Activated T-cell treated with anti-CD3 and anti-CD28 coated beads, Interleukin-2, amount 50 U/mL, for 72 hours (primary cell): ENCODE measurements at places on chromosomes 12 and 14. TPM values are rescaled to one million over a fixed set of nuclear protein-coding genes. Genes with fewer than 3 reads are reported as not detected.

- DNase-seq = no peak
- H3K4me1 ChIP-seq = no peaks in the 10 kb centered on the region
- H3K4me3 ChIP-seq = no peak overlapping the region
- no peaks in the 10 kb centered on the region for H3K36me3 ChIP-seq
- H3K27me3 ChIP-seq = peaks cover 61% of the 10 kb centered on the region
- no peak overlapping the region for H3K27ac ChIP-seq
These were observed 46.5 kb upstream of the GALNT9 start for GRCh38 chr12:132375747-132376463.

- peaks cover 41% of the 10 kb centered on the region for H3K4me1 ChIP-seq
- no peak overlapping the region for H3K27ac ChIP-seq
- no peaks in the 10 kb centered on the region for H3K27me3 ChIP-seq
- no peak for DNase-seq
- H3K36me3 ChIP-seq = peaks cover 2% of the 10 kb centered on the region
These were observed 46.6 kb downstream of the ATF7 start for GRCh38 chr12:53579545-53579955.

Gene TPH2
- not detected for total RNA-seq

Gene DCN
- not detected for total RNA-seq

DNA sequence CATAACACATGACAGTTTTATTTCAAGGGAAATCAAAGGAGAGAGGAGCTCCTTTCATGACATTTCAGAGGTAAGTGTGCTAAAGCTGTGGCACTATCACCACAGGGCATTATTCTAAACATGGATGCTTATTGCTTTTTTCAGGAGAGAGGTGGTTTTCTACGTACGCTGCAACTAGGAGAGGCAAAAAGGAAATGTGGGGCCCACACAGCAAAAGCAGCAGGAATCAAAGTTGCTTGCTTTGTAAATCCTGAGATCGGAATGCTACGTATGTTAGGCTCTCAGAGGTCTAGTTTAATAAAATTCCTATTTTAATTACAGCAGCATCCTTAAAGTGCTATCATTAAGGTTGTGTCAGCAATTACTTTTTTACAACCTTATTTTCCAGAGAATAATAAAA, 55.0 kb upstream of the GRIP1 start:
- no peaks in the 10 kb centered on the region for H3K36me3 ChIP-seq
- H3K4me1 ChIP-seq = peaks cover 11% of the 10 kb centered on the region
- H3K27me3 ChIP-seq = no peaks in the 10 kb centered on the region
- no peak overlapping the region for H3K4me3 ChIP-seq
- no peak for DNase-seq

DNA sequence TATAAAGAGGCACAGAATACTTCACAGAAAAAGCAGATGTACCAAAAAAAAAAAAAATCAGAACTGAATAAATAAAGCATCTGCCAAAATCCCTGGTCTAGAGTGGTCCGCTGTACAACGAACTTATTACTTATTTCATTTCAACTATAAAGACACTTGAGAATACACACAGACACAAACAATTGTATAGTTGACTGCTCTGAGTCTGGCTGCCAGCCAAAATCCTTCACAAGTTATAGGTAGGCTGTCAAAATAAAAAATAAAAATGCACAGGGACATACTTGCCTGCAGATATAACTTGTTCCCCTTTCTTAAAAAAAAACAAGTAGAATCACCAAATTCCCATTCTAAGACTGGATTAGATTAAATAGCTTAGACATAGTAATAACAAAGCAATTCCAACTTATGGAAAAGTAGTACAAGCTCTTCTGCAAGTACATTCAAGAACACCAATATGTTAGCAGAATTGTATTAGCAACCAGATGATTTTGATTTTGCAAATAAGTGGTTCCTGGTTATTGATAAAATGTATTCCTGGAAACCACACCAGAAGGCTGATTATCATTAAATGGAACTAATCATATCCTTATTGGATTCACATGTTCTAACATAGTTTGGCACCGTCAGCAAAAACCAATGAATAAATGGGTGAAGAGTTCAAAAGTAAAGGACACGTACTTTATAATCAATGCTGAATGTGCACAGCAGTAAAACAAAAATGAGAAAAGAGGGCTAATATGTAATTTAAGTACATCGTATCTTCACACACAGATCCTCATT, 248.5 kb downstream of the NELL2 start:
- H3K4me1 ChIP-seq = peaks cover 5% of the 10 kb centered on the region
- H3K36me3 ChIP-seq = no peaks in the 10 kb centered on the region
- H3K27me3 ChIP-seq = no peaks in the 10 kb centered on the region
- H3K27ac ChIP-seq = no peak overlapping the region

DNA sequence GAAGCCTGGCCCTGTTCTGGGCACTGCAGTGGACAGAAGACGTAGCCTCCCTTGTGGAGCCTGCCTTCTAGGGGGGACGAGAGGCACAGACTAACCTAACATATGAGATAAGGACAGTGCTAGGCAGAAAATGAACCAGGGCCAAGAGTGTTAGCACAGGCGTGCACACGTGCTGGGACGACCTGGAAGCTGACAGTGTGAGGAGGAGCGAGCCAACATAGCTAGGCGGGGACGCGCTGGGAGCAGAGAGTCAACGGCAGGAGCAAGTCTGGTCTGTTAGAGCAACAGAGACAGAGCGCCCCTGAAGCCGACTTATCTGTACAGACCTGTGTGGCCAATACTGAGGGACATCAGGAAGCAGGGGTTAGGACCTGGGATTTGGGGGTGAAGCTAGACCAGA, 8.0 kb downstream of the PXMP2 start:
- no peak for DNase-seq
- no peaks in the 10 kb centered on the region for H3K27me3 ChIP-seq
- H3K27ac ChIP-seq = no peak overlapping the region
- H3K4me3 ChIP-seq = no peak overlapping the region

Gene PELI2
- 11.7 TPM for total RNA-seq

GRCh38 chr12:50618864-50619609, 114.3 kb downstream of the DIP2B start:
- no peak overlapping the region for H3K4me3 ChIP-seq
- peaks cover 50% of the 10 kb centered on the region for H3K4me1 ChIP-seq
- peak overlapping the region; percentile 6 for H3K27ac ChIP-seq
- DNase-seq = no peak

DNA sequence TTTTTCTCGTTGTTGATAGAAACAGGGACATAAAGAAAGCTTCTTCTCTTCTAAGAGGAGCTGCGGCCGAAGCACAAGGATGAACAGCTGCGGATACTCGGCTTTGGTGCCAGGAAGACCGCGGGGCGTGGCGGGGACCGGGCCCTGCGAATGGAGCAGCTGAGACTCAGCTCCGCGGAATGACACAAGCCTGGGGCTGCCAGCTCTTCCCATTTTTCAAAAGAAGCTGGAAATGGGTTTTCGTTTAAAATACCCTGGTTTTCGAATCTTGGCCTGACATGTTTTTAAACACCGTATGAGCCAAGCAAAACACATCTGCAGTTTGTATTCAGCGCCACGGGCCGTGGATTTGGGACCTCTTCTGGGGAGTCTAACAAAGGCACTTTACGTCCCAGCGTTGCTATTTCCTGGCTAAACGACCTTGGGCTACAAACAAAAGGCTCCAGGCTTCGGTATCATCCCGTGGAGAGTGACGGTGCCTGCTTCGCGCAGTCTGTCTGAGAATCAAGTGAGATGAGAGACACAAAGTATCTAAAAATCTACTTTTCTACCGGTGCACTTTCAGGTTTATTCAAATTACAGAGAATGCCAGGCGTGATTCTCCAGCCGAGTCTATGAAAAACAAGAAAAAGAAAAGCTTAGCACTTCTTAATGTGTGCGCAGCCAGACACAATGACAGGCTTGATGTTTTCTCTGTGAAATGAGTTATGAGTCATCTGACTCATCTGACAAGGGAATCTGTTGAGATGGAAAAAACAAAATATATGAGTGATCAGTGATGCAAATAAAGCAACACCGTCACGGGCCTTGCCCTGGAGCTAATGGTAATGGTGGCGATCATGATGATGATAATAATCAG, 114.0 kb upstream of the TMEM132D start:
- no peaks in the 10 kb centered on the region for H3K36me3 ChIP-seq
- H3K27me3 ChIP-seq = peaks cover 5% of the 10 kb centered on the region
- no peak overlapping the region for H3K27ac ChIP-seq

DNA sequence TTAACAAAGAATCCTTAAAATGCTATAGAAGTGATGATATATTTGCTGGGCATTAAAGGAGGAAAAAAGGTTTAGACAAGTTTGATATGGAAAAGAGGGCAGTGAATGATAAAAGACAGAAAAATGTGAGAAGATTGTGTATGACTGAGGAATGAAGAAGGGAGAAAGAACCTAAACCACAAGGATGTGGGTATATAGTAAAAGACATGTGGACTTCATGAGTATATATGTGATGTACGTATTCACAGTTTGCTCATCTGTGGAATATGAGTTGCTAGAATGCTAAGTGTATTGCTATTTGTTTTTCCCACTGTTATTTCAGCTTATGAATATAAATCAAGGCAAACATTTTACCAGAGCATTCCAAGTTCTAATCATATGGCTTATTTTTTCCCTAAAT, 2.1 kb upstream of the SLC16A7 start:
- no peak overlapping the region for H3K4me3 ChIP-seq
- peaks cover 11% of the 10 kb centered on the region for H3K36me3 ChIP-seq
- H3K27me3 ChIP-seq = no peaks in the 10 kb centered on the region
- H3K4me1 ChIP-seq = peaks cover 41% of the 10 kb centered on the region

Gene SLC4A8
- total RNA-seq = 1.9 TPM

GRCh38 chr12:121570467-121571283, 10.1 kb downstream of the KDM2B start:
- H3K27me3 ChIP-seq = no peaks in the 10 kb centered on the region
- peaks cover 11% of the 10 kb centered on the region for H3K36me3 ChIP-seq
- no peak overlapping the region for H3K4me3 ChIP-seq
- H3K27ac ChIP-seq = peak overlapping the region; percentile 8
- peaks cover 11% of the 10 kb centered on the region for H3K4me1 ChIP-seq

GRCh38 chr12:111363578-111363977, 5.3 kb downstream of the PHETA1 start:
- H3K36me3 ChIP-seq = no peaks in the 10 kb centered on the region
- H3K27me3 ChIP-seq = peaks cover 10% of the 10 kb centered on the region
- DNase-seq = no peak
- H3K4me3 ChIP-seq = no peak overlapping the region
- no peak overlapping the region for H3K27ac ChIP-seq

DNA sequence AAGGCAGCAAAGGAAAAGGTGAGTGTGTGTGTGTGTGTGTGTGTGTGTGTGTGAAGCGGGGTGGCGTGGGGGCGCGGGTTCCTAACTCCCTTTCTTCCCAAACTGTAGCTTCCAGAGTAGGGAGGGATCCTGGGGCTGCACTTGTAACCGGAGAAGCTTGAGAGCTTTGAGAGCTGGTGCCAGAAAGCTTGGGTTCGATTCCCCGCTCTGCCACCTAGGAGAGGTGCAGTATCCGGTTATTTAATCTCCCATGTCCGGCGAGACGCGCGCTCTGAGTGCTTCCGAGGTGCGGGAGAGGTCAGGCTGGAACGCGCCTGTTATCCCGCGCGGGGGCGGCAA, 7.2 kb upstream of the RACGAP1 start:
- H3K4me1 ChIP-seq = peaks cover 6% of the 10 kb centered on the region
- no peak for DNase-seq
- H3K4me3 ChIP-seq = no peak overlapping the region
- H3K27me3 ChIP-seq = peaks cover 36% of the 10 kb centered on the region
- no peaks in the 10 kb centered on the region for H3K36me3 ChIP-seq
- no peak overlapping the region for H3K27ac ChIP-seq

DNA sequence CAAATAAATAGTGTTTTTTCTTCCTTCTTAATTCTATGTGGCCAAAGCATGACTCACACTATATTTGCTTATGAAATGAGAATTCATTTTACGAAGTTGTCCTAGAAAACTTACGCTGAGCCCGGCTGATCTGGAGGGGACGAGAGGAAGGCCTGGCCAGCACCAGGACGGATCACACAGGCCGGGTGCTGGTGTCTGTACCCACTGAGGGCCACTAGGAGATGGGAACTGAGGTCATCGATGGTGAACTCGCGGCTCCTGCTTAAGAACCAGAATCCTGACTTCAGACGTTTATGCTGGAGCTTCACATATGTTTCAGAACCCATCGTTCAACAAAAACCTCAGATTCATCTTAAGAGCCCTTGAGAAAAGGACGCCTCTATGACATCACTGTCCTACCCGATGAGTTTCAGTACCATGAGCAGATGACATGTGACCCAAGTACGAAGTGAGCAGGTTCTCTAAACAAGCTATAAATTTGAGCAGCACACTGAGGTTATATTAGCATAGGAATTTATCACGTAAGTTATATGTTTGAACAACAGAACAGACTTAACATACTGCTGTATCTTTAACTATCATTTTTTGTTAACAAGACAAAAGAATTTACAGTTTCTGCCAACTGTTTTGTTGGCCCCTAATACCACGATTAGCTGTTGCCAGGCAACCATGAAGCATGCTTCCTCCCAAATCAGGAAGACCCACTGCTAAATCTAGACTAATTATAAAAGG, 111.9 kb downstream of the FOXN3 start:
- peak overlapping the region; percentile 83 for H3K4me3 ChIP-seq
- no peaks in the 10 kb centered on the region for H3K27me3 ChIP-seq
- peak; percentile 7 for DNase-seq

- no peak overlapping the region for H3K27ac ChIP-seq
- peaks cover 32% of the 10 kb centered on the region for H3K4me1 ChIP-seq
- DNase-seq = peak; percentile 75
- no peaks in the 10 kb centered on the region for H3K27me3 ChIP-seq
- no peaks in the 10 kb centered on the region for H3K36me3 ChIP-seq
These were observed 44.6 kb downstream of the MLXIP start for GRCh38 chr12:122123051-122123760.

Gene SMIM41
- not detected for total RNA-seq

Gene C12orf43
- total RNA-seq = 17.8 TPM

GRCh38 chr12:20212658-20213555, 155.4 kb upstream of the PDE3A start:
- H3K27me3 ChIP-seq = no peaks in the 10 kb centered on the region
- H3K27ac ChIP-seq = no peak overlapping the region
- no peak for DNase-seq
- H3K36me3 ChIP-seq = no peaks in the 10 kb centered on the region

- no peaks in the 10 kb centered on the region for H3K4me1 ChIP-seq
- no peaks in the 10 kb centered on the region for H3K27me3 ChIP-seq
- H3K27ac ChIP-seq = no peak overlapping the region
- no peaks in the 10 kb centered on the region for H3K36me3 ChIP-seq
These were observed 29.1 kb downstream of the LRRK2 start for GRCh38 chr12:40253936-40254335.

GRCh38 chr12:59186451-59186850, 266.1 kb upstream of the LRIG3 start:
- H3K4me3 ChIP-seq = no peak overlapping the region
- peaks cover 11% of the 10 kb centered on the region for H3K27me3 ChIP-seq
- H3K36me3 ChIP-seq = no peaks in the 10 kb centered on the region
- H3K4me1 ChIP-seq = no peaks in the 10 kb centered on the region
- H3K27ac ChIP-seq = no peak overlapping the region

GRCh38 chr14:75150150-75150549, 23.3 kb upstream of the NEK9 start:
- no peaks in the 10 kb centered on the region for H3K27me3 ChIP-seq
- H3K27ac ChIP-seq = no peak overlapping the region

Gene B4GALNT3
- total RNA-seq = 1.3 TPM

GRCh38 chr12:52441320-52441911, 7.2 kb upstream of the KRT75 start:
- H3K4me3 ChIP-seq = no peak overlapping the region
- no peak for DNase-seq
- H3K27ac ChIP-seq = no peak overlapping the region
- H3K36me3 ChIP-seq = no peaks in the 10 kb centered on the region
- peaks cover 56% of the 10 kb centered on the region for H3K27me3 ChIP-seq
